ENCODE measurements at places on chromosomes 5 and 9.

GRCh38 chr9:96139592-96140295, 162.2 kb downstream of the HSD17B3 start:
- DNase-seq, result peak; percentile 90

DNA sequence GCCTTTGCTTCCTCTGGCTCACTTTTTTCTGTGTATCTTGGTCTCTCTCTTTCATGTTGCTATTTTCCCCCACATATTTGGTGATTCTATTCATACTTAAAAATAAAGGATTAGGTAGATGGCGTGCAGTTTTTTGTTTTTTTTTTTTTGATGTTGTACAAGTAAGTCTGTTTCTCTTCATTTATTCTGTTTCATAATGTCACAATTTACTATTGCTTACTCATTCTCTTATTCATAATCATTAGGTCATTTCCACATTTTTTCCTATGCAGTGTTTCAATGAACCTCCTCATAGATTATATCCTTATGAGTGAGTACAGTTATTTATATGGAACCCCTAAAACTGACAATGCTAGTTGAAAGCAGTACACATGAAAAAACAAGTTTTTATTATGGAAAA, 136.3 kb downstream of the APBA1 start:
- DNase-seq, result peak; percentile 13

- peak; percentile 4 for DNase-seq
Observed at GRCh38 chr9:28848671-28849070, 1275.4 kb upstream of the C9orf72 start.

GRCh38 chr5:69007163-69007562, 86.7 kb upstream of the SLC30A5 start:
- no peak for DNase-seq

- DNase-seq, result no peak
Observed at GRCh38 chr5:91018712-91019371, 364.3 kb downstream of the ARRDC3 start.

DNA sequence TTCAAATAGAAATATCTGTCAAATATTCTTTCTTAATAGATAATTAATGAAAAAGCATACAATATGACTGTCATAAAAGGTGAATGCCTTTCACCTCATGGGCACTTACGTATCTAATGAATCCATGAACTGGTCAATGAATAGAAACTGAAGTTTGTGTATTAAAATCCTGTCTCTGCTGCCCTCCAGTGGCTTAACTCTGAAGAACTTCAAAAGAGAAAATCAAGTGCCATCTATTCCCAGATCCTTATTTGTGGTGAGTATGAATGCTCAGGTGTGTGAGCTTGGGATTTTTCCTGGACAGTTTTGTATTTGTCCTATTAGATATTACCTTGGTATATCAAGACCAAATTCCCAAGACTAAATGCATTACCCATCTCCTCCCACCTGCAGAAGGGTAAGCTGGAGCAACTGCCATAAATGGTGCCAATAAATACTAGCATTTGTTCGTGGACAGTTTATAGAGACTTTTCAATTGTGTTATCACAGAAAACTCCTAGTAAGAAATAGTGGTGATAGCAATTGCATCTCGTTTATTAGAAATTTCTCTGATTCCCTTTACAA, 44.0 kb upstream of the SVEP1 start:
- no peak for DNase-seq

DNA sequence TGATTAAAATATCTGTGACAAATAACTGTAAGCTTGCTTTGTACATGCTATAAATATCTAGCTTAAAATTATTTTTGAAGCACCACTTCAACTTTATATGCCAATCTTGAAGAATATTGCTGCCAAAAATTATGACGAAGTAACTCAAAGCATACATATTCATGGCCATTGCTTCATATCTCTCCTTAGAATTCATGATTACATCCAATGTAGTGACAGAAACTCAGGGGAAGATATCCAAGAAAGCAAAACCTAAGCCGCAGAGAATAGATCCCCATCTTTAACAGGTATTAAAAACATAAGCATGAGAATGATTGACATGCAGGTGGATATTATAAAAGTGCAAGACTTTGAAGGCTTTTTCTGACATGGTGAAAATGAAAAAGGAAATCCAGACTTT, 100.8 kb upstream of the PLPPR1 start:
- DNase-seq, result no peak

DNA sequence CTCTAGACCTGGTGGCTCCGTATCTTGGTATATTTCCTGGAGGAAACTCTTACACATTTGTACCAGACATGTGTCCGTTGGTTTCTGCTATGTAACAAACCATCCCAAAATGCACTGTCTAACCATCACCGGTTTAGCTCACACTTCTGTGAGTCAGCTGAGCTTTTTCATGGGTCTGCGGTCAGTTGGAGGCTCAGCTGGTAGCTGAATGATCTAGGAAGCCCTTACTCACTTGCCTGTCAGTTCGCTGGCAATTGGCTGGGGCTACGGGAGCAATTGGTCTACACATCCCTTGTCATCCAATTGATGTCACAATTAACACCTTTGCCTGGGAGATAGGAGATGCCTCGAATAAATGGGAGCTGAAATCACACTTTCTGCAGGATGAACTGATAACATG, 11.6 kb upstream of the WHRN start:
- no peak for DNase-seq

GRCh38 chr5:33309068-33309467, 131.7 kb upstream of the TARS1 start:
- no peak for DNase-seq

- no peak for DNase-seq
Observed at GRCh38 chr9:110168486-110168885, 39.5 kb downstream of the C9orf152 start.

GRCh38 chr5:28808967-28809810, 1770.8 kb upstream of the CDH9 start:
- no peak for DNase-seq

DNA sequence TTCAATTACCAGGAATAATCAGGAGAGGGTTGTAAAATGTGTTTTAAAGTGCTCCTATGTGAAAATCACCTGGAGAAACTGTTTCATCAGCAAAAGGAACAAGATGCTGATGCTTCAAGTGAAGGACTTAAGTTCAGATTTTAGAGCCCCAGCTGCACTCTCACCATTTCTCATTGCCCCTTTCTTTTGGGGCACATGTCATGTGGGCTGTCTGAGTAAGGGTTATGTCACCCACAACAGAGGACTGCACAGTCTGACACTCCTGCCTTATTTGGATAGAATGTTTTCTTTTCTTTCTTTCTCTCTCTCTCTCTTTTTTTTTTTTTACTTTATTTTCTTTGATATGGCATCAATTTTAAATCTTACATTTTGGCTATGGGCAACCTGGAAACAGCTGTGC, 204.1 kb upstream of the EFNA5 start:
- no peak for DNase-seq

DNA sequence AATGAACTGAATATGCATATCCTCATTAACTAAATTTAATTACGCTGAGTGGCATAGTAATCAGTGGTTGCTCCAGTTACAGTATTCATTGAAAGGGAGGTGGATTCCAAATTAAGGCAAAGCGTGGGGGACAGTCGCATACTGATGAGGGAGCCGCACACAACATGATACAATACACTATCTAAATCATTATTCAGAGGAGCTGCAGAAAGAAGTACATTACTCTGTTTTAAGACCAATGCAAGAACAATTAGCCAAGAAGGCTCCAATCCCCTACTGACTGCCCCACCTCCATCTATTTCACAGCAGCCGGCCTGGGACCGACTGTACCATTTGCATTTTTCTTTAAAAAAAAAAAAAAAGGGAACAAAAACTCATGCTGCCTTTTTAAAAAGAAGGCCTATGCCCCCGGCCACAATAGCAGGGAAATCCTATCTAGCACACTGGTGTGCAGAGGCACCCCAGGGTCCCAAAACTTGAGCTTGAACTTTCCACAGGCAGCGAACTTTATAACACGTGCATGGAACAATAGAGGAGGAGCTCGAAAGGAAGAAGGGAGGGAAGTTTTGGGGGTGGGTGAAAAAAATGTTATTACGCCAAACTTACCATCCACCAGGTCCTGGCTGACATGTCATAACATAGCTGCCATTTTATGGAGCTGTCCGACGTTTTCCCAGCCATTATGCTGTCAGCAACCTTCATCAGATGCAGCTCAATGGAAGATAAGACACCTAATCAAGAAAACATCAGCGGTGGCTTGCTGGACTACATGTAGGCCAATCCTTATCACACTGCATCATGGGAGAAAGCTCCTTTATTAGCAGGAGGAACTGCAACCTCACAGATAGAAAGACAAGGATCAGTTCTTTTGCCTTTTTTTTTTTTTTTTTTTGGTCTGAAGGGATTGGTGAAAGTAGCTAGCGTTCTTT, 161.6 kb downstream of the ZDHHC21 start:
- DNase-seq, result no peak

DNA sequence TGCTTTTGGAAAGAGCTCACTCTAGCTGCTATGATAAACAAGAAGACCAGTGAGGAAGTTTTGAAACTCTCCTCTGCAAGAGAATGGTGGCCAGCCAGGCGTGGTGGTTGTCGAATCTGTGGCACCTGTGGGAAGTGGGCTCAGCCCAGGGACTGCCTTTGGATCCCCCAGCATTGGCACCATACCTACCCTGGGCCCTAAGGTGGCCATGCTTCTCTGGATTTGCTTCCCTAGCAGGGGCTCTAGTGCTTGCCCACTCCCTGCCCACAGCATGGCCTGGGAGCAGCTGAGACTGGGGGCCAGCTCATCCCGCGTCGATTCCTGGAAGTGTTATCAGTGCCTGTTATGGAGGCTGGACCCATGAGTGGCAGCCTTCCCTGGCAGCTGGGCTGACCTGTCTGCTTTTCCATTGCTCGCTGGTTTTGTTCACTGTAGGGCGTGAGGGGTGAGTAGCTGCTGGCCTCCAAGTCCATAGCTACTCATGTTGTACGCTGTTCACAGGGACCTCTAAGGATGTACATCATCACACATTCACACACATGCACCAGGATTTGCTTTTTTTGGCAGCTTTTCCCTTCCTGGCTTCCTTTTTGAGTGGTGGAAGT, 2.3 kb downstream of the SLC22A4 start:
- no peak for DNase-seq

- DNase-seq, result no peak
Observed at GRCh38 chr9:130497139-130497538, 52.4 kb downstream of the ASS1 start.

- peak; percentile 31 for DNase-seq
Observed at GRCh38 chr5:65290677-65291076, 191.0 kb downstream of the ADAMTS6 start.

DNA sequence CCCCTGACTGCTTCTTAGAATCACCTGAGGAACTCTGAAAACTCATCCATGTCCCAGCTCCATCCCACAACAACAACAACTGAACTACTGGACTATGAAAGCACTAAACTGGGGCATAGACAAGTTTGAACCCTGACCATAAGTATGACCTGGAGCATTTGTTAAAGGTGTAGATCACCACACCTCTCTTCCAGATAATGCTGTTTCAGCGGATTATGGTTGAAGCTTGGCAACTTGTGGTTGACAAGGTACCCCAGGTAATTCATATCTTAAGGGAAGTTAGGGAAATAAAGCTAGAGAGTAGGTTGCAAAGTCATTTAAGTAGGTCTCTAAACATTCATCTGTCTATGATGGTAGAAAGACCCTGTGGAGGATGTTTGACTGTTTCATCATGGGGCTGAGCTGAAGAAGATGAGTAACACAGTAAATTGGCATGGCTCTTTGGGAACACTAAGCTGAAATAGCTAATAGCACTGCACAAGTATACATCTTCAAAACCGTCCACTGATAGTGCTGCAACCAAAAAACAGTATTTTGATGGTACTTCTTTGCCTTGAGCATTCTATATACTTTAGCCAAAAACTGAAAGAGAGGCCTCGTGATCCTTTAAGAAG, 80.2 kb downstream of the TMEM174 start:
- no peak for DNase-seq

DNA sequence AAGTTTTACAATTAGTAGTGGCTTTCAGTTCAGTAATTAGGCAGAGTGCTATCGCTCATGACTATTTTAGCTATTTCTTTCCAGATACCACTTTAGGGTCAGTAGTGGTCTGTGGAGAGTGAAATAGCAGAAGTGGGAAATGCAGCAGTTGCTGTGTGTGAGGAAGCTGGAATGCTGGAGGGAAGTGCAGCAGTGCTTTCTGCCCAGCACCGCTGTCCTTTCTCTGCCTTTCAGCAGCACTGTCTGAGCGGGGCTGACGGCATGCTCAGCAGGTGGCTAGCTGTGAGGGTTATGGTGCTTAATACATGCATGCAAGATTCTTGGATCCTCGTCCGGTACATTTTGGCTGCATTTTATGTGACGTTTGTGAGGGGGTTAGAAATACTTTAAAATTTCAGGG, 213.9 kb downstream of the PBX3 start:
- DNase-seq, result no peak

DNA sequence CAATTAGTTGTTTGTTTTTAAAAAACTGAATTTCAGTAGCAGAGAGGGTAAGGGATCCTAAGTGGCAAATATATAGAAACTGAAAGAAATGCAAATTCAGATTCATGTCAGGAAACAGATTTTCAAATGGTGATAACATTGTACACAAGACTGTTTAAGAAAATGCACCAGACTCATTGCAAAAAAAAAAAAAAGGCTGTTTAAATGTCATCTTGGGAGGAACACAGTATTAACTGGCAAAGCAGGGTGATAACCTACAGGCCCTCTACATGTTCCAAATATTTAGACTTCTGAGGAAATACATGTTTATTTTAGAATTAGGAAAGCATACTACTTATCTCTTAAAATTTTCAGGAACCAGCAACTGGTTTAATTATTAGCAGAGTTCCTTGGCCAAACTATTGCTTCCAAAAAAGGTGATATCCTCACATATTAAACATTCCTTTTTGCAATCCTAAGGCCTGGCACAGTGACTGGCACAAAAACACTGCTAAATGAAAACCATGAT, 114.5 kb downstream of the TSSK1B start:
- DNase-seq, result no peak

DNA sequence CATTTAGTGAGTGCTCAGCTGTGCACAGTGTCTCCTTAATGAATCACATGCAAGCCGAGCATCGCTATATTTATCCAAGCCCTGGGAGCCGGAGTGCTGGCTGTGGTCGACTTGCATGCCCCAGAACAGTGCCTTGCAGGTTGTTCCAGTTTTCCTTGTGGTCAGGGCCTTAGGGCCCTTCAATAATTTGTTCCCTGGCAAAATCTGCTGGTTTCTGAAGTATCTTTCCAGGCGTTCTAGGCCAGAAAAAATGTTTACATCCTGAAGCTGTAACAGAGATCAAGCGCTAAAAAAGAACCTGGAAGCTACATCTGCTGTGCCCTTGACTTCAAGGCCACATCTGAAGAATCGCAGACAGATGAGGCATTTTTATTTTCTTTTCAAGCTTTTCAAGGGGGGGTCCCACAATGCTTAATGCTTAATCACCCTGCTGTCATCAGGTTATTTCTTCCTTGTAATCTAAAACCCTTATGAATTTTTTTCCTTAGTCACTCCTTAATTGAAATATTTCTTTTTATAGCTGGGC, 105.8 kb downstream of the DOCK2 start:
- peak; percentile 88 for DNase-seq

All from skeletal muscle cell (primary cell).